ENCODE measurements at places on chromosomes 13 and 19.

DNA sequence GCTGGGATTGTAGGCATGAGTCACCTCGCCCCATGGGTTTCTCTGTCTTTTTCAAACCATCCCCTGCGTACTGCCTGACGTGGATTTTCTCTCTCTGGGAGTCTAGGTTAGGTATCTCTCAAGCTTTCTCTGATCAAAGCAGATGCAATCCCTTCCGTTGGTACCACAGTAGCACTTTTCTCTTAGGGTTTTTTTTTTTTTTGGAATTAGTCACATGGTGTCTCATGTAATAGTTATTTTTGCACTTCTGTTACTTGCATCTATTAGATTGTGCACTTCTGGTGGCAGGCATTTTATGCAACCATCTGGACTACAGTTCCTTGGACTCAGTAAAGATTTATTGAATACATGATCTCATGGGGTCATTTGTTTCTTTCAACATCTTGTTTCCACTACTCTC, 72.1 kb downstream of the GPC6 start:
- no peak for DNase-seq

DNA sequence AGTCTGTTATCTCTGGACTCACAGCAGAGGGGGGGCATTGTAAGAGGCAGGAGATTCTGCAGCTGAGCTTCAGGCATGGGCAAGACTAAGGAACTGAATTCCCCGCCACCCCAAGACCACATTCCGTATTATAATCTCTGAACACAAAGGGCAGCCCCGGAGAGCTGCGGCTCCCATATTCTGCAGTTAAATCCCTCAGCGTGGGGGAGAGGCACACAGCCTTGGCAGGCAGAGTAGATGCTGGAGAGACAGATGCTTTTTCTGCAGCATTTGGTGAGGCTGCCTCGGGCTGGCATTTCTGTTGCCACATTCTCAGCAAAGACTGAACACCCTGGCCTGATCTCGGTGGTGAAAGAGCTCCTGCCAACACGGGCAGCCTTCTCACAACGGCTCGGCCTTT, 12.9 kb downstream of the CHAF1A start:
- DNase-seq, result no peak

DNA sequence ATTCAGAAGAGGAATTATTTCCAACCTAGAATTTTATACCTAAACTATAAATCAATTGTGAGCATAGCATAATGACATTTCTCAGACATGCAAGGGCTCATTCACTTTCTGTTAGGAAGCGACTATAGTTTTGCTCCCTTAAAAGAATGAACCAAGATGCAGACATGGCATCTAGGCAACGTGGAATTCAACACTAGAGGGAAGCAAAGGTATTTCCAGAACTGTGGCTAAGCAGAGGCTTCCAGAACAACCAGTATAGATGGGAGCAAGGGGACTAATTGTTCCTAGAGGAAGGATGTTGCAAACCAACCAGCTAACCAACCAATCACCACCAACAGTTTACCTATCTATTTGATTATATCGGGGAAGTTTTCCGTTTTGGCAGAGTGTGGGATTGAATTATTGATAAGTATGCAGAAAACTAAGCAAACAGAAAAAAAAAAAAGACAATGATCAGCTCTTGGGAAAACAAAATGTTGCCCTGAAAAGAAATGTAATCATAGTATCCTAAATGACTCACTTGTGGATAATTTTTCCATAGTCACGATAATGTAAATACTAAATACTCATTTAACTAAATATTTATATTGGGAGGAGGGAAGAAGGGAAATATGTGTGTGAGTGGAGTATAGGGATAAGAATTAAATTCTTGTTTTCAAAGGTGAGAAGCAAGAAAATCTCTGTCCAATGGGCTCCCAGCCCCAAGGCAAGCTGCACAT, 21.1 kb downstream of the ARL11 start:
- DNase-seq, result no peak

DNA sequence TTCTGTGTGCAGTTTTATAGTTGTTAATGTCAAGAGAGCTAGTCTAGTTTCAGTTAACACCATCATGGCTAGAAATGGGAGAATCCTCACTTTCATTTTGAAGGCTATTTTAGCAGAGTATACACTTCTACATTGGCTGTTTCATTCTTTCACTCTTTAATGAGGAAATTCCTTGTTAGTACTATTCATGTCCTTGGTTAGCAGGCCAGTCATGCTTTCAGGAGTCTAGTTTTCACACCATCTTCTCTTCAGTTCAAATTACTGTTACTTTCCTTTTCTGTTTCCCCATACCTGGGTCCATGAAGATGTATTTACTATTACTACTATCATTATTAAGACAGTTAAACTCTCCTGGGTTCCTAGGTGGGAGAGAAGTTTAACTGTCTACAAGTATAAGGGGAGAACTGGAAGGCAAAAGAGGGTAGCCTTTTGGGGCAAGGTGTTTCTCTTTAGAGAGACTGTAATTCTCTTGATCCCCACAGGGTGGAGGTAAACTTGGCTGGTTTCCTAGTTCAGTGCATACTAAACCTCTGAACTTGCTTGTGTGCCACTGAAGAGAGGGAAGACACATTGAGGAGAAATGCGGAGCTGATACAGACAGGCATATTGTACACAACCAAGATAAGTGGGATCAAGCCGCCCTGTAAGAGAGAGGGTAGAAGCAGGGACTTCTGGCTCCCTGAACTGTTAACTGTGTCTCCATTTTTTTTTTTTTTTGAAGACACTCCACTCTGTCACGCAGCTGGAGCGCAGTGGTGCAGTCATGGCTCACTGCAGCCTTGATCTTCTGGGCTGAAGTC, 41.3 kb upstream of the IGFL4 start:
- DNase-seq, result peak; percentile 20

GRCh38 chr19:45345506-45345860, 4.9 kb downstream of the KLC3 start:
- DNase-seq, result no peak

GRCh38 chr13:77016888-77017623, 9.9 kb downstream of the FBXL3 start:
- DNase-seq, result no peak

- DNase-seq, result no peak
These were observed 453 bp downstream of the ZNF256 start for GRCh38 chr19:57947088-57947418.

DNA sequence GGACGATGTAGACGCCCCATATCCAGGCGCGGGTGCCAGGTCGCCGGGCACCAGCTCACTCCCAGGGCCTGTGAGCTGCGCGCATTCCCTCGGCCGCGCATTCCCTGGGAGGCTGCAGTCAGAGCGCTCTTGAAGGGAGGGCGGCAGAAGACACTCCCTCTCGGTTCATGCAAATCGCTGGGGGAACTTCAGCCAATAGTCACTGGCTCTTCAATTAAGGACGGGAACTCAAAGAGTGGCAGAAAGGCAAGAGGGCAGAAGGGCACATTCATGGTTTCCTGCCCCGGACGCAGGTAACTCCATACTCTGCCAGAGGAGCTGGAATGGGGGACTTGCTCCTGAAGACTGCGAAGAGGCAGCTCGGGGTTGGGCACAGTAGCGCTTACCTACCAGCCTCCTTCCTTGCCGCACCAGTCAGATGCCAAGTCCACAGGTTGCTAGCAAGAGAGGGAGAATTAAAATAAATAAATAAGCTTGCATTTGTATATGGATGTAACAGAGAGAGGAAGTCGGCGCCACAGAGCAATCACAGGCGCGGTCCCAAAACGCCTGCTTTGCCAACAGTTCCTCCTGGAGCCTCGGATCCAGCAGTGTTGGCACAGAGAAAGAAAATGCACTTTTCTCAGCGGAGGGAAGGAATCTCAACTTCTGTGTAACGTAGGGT, 459 bp downstream of the PCDH20 start:
- DNase-seq, result no peak

DNA sequence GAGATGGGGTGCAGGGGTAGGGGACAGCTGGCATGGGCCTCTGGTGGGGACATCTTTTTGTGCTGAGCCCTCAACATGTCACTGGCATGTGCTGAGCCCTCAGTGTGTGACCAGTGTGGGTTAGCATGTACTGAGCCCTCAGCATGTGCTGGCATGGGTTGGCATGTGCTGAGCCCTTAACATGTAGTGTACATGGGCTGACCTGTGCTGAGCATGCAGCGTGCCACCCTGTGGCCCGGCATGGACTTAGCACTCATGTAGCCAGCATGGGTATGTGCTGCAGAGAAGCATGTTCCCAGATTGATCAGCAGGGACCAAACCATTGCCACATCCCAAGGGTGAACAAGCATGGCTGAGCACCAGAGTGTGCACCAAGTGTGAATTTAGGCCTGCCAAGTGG, 11.5 kb downstream of the HIPK4 start:
- no peak for DNase-seq

- no peak for DNase-seq
These were observed 14.7 kb downstream of the CILP2 start for GRCh38 chr19:19552798-19553197.

DNA sequence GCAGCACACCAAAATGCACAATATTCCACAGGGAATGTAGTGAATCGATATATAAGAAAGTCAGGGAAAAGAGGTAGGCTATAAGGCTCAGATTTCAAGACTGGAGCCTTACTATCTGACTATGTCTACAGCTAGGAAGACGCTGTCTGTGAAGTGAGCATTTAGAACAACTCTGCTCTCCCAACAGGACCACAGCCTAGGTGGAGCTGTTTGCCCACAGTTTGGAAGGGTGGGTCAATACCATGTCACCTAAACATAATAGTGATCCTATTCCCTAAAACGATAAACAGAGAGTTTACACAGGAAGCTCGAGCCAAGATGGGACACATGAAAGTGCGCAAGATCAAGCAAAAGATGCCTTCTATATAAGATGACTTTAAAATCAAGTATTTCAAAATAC, 2486.0 kb upstream of the PCDH20 start:
- DNase-seq, result no peak

GRCh38 chr13:109989686-109990085, 203.3 kb upstream of the IRS2 start:
- peak; percentile 9 for DNase-seq

DNA sequence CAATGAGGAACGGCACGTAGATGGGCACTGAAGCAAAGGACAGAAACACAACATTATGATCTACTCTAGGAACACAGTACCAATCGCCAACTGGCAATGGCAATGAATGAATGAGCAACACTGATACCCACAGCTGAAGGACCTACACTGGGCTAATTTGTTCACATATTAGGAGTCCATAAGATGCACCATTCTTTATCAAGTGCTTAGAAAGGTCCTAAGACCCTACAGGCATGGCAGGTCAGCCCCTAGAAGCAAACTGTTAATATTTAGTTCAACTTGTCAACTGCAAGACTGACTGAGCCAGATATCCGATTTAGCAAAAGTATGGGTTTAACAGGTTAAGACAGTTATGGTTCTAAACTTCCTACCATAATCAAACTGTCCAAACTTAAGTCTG, 4.8 kb downstream of the SHISA2 start:
- no peak for DNase-seq

DNA sequence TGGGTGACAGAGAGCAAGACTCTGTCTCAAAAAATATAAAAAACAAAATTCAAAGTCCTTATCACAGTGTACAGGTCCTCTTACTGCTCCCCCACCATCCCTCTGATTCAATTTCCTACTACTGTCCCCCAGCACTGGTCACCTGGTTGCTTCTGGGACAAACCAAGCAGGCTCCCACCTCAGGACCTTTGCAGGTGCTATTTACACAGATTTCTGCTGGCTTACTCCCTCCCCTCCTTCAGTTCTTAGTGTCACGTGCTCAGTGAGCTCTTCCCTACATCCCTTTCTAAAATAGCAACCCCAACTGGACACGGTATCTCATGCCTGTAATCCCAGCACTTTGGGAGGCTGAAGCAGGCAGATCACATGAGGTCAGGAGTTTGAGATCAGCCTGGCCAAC, 6.0 kb downstream of the IRF2BP1 start:
- no peak for DNase-seq

GRCh38 chr19:30784850-30785457, 412.8 kb downstream of the ZNF536 start:
- DNase-seq, result no peak

- DNase-seq, result peak; percentile 93
These were observed at the start of gene TRMT1 for GRCh38 chr19:13116282-13117175. Gene TRMT1, minus strand, starts transcription at chr19:13116740. Its CDS starts 341 bp downstream, at chr19:13116399.

GRCh38 chr19:54062643-54063042, 1.1 kb downstream of the VSTM1 start:
- DNase-seq, result no peak

- no peak for DNase-seq
These were observed 881 bp downstream of the GEMIN7 start for GRCh38 chr19:45079911-45080370.

DNA sequence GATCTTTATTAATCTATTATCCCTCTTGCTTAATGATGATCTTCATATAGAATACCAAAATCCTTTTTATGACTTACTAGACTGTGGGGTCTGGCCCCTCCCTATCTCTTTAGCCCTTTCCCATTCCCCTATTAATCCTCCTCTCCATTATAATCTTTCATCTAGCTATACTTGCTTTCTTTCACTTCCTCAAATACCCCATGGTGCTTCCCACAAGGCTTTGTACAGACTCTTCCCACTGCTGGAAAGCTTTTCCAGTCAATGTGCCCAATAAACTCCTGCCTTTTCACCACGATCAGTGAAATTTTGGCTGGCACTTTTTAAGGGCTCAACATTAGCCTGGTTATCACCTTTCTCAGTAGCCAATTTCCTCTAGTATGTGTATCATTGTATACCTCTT, 3.2 kb upstream of the EBPL start:
- DNase-seq, result no peak

DNA sequence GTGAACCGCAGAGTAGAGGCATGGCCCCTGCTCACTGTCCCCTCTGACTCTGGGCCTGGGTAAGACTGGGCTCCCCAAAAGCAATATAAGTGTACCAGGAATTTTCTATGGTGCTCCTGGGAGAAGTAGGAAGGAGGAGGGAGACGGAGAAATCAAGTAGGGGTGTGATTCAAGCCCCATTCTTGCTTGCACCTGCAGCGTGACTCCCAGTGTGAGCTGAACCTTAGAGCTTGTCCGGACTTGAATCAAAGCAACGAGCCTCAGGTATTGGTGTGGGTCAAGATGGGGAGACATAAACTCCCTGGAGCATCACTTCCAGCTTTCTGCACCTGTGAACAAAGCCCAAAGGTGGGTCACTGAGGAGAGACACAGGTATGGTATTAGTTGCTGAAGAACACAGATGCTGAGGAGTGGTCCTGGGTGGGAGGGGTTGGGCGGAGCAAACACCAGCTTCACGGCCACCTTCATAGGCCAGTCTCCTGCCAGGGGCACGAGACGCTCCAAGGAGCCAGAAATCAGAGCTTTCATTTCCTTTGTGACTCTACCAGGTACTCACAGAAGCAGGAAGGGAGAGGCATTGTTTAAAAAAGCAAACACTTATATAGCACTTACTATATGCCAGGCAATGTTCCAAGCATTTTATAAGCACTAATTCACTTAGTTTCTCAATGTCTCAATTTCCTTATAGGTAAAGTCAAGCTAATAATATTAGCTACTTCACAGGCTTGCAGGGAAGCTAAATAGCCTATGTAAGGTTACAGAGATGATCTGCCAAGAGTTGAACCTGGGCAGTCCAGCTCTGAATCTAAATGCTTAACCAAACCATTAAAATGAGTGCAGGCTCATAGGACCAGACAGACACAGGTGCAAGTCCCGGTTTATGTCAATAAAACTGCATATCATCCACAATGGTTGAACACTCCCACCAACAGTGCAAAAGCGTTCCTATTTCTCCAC, 775.3 kb downstream of the UQCRFS1 start:
- DNase-seq, result no peak
